Airway epithelial cell (primary cell): ENCODE measurements at places on chromosomes 4 and X. TPM values are rescaled to one million over a fixed set of nuclear protein-coding genes. Genes with fewer than 3 reads are reported as not detected.

Gene PPP4R3C
- not detected in 2 replicates for total RNA-seq

Gene NXF2
- total RNA-seq = not detected in 2 replicates

Gene GYPA
- total RNA-seq = not detected in 2 replicates

Gene PCDH7
- total RNA-seq = 13.0 and 18.3 TPM in 2 replicates

Gene UGT2A1
- total RNA-seq = not detected in 2 replicates

Gene PHEX
- 1.2 and 2.4 TPM in 2 replicates for total RNA-seq

Gene UGT8
- 1.2 and 2.2 TPM in 2 replicates for total RNA-seq

Gene LINC00632
- under 0.01 and 1.2 TPM in 2 replicates for total RNA-seq

Gene FAM199X
- total RNA-seq = 14.5 and 18.4 TPM in 2 replicates

Gene FAM47C
- not detected in 2 replicates for total RNA-seq

Gene XPNPEP2
- total RNA-seq = not detected in 2 replicates
